ENCODE measurements at places on chromosomes 16 and 17.

DNA sequence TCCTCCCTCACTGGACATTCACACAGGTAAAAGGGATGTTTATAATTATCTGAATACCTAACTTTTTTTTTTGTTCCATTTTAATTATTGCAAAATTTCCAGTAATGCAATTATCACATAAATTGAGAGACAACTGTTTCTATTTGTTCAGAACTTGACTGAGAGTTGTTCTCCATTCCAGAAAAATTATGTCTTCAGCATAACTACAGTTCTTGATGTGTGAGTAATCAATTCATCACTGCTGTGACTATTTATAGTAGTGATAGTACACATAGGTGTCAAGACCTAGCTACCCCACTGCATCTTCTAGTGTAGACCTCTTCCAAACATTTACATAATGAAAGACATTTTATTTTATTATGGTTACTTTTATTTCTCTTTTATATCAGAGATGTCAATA is 5.8 kb upstream of the TNRC6A start:
- DNase-seq = no peak

DNA sequence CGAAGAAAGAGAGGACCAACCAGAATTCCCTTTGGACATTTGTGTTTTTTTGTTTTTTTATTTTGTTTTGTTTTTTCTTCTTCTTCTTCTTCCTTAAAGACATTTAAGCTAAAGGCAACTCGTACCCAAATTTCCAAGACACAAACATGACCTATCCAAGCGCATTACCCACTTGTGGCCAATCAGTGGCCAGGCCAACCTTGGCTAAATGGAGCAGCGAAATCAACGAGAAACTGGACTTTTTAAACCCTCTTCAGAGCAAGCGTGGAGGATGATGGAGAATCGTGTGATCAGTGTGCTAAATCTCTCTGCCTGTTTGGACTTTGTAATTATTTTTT is 3.6 kb downstream of the SOX9 start:
- no peak for DNase-seq

DNA sequence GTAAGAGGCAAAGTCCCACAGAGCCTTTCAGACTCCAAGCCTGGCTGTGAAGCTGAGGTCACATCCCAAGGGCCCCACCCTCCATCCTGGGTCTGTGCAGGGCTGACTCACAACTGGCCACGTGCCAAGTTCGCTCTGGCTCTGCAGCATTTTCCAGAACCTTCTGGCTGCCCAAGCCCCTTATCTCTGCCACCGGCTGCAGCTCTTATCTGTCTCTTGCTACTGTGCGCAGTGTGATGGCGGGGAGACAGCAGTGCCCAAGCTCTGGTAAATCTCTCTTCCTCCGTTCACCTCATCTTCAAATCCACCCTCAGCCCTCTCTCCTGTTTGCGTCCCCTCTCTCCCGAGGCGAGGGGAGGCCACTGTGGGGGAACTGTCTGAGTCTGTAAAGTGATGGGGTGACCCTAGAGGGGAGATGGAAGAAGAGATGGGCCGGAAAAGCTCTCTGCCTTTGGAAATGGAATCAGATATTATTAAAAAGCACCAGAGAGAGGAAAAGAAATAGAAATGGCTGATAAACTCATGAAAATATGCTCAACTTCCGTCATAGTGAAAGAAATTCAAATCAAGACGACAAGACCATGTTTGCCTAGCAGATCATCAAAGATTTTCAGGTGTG is 162.7 kb upstream of the CDC42EP4 start:
- peak; percentile 58 for DNase-seq

- DNase-seq = no peak
Observed at GRCh38 chr17:63489291-63489690, 12.4 kb downstream of the ACE start.

DNA sequence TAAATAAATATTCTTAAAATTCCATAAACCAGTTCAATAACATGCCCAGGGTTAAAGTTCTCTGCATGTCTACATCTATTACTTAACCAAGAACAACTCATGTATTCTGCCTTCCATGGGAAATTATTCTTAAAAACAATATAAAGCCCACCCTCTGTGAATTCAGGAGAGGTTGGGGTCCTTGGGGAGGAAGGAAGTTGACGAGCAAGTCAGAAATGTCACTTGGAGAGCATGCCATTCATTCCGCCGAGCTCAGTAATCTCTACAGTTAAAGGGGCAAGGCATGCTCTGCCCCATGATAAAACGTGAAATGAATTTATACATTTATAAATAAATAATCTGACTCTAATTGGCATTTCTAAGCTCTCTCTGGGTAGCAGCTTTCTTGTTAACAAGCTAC is 405.1 kb downstream of the TOX3 start:
- no peak for DNase-seq
